ENCODE measurements at places on chromosomes 5 and 9.

DNA sequence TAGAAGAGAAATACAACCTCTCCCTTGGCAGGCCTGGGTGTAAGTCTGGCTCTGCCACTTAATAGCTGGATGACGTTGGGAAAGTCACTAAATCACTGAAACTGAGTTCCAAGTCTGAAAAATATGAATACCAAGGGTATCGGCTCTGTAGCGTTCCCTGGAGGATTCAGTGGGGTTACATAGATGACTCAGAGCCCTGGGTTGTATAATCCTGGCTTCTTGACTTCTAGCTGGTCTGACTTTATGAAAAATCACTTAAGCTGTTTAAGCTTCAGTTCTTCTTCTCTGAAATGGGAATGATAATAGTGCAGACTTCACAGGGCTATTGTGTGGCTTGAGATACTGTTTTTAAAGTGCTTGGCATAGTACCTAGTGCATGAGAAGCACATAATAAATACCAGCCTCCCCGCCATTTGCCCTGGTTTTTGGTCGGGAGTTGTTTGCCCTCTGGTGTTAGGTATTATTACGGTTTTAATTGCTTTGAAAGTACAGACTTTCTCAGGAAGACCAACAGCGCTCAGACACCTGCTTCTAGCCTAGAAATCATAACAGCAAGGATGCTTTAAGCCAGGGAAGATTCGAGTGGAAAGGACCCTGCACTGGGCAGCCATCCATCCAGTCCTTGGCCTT lies 43.0 kb downstream of the CYFIP2 start:
- DNase-seq = no peak

DNA sequence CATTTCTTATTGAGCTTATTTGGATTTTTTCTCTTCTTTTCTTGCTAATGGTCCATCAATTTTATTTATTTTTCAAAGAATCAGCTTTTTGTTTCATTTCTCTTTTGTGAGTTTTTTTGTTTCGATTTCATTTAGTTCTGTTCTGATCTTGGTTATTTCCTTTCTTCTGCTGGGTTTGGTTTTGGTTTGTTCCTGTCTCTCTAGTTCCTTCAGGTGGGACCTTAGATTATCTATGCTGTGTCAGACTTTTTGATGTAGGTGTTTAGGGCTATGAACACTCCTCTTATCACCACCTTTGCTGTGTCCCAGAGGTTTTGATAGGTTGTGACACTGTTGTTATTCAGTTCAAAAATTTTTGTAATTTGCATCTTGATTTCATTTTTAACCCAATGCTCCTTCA lies 119.8 kb downstream of the GABRG2 start:
- DNase-seq = no peak

DNA sequence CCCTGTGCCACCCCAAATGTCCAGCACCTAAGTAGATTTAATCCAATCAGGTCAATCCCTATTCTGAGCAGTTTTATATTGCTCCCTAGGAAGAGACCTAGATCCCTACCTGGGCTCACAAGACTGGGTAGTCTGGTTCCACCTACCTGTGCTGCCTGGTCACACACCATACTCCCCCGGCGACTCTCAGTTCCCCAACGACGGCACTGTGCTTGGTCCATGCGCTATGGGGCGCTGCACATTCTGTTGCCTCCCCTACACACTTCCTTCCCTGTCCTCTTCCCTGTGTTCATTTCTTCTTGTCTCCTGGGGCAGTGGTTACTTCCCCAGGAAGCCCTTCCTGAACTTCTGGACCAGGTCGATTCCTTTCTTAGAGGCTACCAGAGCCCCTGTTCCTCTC lies 109.9 kb upstream of the IL12B start:
- DNase-seq = no peak

- DNase-seq = no peak
These were observed 84.0 kb downstream of the WNK2 start for GRCh38 chr9:93267681-93268505.

Data from DND-41 (cell line).